ENCODE measurements at places on chromosomes 12 and 14.

DNA sequence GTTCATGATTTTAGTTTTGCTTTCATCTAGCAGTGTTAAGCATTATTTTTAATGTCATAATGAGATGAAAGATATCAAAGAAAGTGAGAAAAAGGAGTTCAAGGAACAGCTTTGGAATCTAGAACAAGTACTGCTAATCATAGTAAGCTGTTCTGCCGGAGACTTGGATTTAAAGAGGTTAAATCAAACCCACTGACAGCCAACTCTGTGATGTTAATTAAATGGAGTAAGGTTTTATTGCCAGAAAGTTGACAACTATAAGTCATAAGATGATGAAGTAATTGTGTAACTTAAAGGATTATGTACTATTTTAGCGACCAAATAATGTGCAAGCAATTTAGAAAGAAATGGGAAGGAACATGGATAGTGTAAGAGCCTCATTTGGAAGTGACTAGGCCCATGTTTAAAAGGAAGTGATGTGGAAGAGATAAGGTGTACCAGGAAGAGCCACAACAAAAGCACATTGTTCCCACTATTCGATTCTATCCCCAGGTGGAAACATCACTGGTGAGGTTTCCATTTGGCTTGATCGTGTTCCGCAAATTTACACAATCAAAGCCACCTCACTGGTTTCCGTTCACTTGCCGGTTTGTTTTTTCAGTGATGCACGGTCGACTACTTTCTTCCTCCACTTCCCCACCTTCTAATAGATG lies 388.5 kb downstream of the PAWR start:
- DNase-seq: no peak

GRCh38 chr12:132071040-132071810 lies 72.9 kb downstream of the DDX51 start:
- no peak for DNase-seq

DNA sequence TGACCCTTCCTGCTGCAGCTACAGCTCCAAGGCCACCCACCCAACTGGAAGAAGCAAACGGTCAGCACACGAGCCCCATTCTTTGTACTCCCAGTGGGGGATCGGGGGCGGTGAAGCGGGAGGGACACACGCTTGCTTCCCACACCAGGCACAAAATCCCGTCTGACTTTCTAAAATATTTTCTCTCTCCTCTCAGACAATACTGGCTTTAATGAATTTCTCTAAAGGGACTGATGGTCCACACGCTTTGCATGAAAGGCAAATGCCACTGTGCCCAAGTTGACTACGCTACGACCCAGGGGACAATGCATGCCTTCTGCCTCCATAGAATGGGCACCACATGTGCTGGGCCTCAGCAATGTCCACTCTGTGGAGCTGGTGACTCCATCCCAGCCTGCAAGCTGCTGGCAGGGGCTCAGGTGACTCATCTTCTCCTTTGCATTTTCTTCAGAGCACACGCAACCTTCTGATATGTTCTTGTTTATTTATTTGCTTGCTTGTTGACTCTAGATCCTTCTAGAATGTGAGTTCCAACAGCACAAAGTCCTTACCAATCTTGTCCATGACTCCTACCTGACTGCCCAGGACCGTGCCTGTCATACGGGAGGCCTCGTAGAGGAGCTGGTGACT lies 15.6 kb downstream of the SYNE3 start:
- DNase-seq: no peak

GRCh38 chr12:75699728-75700496 lies 188.5 kb upstream of the KRR1 start:
- no peak for DNase-seq

- no peak for DNase-seq
Observed at GRCh38 chr14:59534361-59534987, 42.1 kb downstream of the CCDC175 start.

DNA sequence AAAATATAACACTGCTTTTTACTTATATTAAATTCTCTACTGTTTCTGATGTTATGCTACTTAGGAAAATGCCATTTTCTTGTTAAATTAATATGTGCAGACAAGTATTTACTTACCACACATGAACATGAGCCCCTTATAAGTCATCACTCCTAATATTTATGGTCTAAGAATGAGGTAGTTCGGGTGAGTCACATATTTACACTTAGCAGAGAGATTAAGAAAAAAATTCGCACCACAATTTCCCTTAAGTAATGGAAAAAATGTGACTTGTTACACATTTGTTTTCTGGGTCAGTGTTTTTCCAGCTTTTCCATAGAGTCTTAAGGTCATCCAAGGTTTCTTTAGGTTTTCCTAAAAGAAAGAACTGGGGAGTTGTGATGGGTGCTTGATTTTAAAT lies 68.3 kb downstream of the RERG start:
- DNase-seq: no peak

DNA sequence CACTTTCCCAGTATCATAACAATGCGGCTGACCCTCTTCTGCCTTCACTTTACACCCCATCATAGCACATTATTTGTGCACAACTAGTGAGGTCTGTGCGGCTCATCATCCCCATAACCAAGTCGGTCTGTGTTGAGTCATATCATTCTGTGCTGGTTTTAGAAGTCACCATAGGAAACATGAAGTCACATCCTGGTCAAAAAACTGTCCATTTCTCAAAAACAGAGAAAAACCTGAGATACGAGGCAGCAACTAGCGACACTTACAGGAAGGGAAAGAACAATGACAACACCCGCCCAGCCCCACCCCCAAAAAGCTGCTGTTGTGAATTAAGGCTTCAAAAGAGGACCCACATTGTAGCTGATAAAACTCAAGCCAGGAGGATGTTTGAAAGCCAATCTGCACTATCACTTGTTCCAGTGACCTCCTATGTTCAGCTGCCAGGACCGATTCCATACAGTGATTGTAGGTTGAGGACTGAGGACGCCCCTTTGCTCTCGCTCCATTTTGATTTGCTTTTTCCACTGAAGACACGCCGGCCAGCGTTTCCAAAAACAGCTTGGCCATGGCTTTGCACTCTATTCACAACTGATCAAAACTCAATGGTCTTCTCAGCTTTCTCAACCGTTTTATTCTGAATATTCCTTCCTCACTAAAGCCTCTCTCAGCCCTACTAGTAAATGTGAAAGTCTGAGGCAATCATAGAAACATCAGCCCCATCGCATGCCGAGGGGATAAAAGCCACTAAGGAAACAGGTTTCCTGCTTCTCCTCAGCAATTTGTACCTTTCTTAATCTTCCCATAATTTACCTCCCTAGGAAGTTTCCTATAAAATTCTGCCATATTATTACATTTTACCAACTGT lies 87.5 kb downstream of the DUSP16 start:
- no peak for DNase-seq

DNA sequence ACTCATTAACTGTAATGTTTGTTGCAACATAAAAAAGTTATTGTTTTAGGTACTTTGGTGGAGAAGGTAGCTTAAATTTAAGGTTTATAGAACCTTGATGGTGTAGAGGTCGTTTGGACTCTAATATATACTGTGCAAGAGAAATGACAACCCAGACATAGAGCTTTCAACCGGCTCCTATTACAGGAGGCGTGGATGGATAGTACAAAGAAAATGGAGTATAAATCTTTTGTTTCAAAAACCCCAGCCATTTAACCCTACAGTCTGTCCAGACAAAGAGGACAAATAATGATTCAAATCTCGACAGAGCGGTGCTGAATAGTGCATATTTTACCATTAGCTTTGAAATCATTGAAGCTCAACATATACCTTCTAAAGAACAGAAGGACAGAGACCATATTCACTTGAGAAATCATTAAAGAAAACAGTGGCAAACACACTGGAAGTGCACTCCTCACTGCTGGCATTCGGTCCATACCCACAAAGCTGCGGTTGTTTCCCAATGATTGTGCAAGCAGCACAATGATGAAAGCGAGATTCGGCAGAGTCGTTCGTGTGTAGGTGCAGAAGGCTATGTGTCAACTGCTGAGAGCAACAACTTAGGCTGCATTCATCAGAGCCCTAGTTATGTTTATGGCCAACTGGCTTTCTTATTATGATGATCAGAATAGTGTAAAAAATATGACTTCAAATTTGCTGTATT lies 688.6 kb downstream of the NOVA1 start:
- no peak for DNase-seq

- no peak for DNase-seq
Observed at GRCh38 chr12:122099856-122100255, 21.3 kb downstream of the MLXIP start.

- no peak for DNase-seq
Observed at GRCh38 chr12:25264862-25265261, 14.1 kb upstream of the KRAS start.

- DNase-seq: no peak
Observed at GRCh38 chr12:91896286-91897024, 249.2 kb downstream of the BTG1 start.

Measured in stimulated activated CD4-positive, alpha-beta T cell treated with anti-CD3 and anti-CD28 coated beads, Interleukin-1b, Interleukin-23, amount 100 ng/mL, for 24 hours (primary cell).